Forelimb muscle (tissue), 1 donor: ENCODE measurements at places on chromosomes 2 and 18.
A peak's percentile ranks its signal among the peaks of the same experiment; 100 is the strongest.

DNA sequence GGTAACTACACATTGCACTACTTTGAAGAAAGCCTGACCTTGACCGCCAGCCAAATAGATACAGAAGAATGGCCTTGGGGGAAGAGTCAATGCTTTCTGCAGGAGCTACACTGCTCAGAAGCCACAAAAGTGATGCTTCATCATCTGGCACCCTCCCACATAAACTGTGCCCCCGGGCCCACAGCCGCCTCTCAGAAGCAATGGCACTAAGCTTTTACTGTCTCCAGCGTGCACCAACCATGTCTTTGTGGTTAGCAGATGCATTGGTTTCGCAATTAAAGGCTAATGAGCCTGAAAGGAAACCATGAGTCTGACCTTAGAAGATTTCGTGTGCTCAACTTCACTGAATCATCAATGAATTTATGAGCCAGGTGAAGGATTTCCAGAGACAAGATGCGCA lies 209.4 kb upstream of the TRIB2 start:
- DNase-seq, result no peak

GRCh38 chr18:8088626-8089025 lies 520.6 kb upstream of the RAB12 start:
- no peak for DNase-seq

- no peak for DNase-seq
Measured at GRCh38 chr2:12816379-12817306, 99.9 kb downstream of the TRIB2 start.

- no peak for DNase-seq
Measured at GRCh38 chr2:44813658-44814057, 127.8 kb upstream of the SIX3 start.

- DNase-seq, result peak; percentile 97
Measured at GRCh38 chr2:176526995-176527901, 258.0 kb downstream of the MTX2 start.

GRCh38 chr2:160157861-160158829 lies 41.9 kb downstream of the ITGB6 start:
- DNase-seq, result no peak

- DNase-seq, result no peak
Measured at GRCh38 chr2:237964578-237965404, 2.0 kb upstream of the UBE2F start.

- DNase-seq, result no peak
Measured at GRCh38 chr2:236008006-236008405, 160.2 kb downstream of the GBX2 start.

DNA sequence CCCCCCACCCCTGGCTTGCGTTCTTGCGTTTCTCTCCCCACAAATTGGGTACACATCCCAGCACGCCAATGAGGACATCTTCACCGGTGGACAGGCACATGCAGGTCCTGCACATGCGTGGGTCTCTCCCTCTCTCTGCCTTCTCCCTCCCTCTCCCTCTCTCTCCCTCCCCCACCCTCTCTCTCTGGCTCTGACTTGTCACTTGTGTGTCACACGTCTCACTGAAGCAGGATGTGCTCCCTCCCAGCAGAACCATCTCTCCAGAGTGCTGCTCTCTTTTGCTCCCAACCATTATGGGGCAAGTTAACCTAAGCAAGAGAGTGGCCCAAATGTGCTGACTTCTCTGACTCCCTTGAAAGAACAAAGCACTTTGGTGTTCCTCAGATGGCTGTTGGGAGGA lies 120.8 kb upstream of the CAB39 start:
- DNase-seq, result no peak

GRCh38 chr2:66684289-66684688 lies 249.4 kb downstream of the MEIS1 start:
- no peak for DNase-seq

DNA sequence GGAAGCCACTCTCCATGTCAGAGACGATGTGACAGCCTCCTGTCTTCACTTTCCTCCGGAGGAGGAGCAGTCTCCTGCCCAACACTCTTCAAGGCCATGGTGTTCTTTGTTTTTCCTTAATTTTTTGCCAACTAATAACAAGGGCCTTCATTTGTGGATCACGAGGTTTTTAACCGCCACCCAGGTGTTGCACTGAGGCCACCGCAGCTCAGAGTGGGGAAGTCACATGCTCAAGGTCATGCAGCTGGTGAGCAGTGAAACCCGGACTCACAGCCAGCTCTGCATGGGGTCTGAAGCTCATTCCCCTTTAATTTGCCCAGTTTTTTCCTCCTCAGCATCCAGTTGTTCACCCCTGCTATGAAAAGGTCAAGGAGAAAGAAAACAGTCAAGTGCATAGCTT lies 19.6 kb downstream of the ENOSF1 start:
- no peak for DNase-seq

DNA sequence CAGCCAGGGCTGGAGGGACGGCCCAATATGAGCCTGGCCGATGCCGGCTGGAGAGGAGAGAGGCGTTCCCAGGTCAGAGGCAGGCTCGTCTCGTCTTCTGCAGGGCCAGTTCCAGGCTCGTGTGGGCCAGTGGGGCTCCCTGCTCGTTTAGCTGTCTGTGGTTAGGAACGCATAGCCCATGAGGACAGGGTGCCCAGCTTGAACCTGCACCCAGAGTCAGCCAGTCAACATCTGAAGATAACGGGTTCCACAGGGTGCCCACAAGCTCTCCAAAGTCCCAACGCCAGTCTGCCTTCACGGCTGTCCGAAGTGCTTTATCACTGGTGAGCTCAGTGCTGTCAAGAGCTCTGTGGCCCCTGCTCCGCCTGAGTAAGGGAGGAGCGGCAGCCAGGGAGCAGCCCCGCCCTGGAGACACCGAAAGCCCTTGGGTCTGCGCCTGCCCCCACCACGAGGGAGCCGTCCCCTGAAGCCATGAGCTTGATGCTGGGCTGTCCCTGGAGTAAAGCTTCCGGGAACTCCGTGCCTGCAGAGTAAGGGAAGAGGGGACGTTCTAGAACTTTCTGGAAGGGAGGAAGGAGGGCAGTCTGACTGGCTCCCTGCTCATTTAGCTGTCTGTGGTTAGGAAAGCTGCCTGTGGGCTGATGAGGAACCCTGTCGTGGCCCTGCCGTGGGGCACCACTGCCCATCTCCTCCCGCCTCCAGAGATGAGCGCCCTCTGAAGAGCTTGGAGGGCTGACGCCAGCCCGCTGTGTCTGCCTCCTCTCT lies 2.7 kb upstream of the HSBP1L1 start:
- DNase-seq, result no peak

DNA sequence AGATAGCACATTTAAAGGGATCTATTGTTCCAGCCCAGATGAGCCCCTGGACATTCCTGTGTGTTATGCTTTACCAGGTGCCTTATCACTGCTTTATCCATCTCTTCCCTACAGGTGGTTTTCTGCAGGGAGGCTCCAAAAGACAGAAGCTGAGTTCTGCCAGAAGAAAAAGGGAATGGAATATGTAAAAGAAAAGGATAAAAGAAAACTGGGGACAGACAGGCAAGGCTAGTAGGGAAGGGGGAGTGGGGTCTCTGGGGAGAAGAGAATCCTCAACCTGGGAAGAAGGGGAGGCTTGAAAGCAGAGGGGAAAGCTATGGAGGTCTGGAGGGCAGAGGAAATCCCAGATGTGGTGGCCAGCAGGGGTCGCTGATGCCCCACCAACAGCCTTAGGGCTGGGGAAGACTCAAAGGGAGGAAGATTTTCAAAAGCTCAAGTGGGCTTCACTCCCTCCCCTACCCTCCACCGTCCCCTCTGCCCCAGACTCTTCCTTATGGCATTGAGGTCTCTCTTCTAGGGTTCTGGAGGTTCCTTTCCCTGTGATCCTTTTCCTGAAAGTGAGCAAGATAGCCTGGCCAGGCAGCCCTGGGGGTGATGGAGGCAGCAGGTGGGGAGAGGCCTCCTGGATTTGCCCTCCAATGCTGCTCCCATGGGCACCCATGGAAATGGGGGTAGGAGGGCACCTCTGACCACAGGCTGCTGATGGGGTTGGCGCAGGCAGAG lies 178.1 kb upstream of the PKDCC start:
- DNase-seq, result peak; percentile 41

- no peak for DNase-seq
Measured at GRCh38 chr18:75267643-75268363, 57.2 kb downstream of the TSHZ1 start.

GRCh38 chr2:230537531-230537976 lies 121.6 kb downstream of the SP100 start:
- no peak for DNase-seq

- no peak for DNase-seq
Measured at GRCh38 chr2:1884933-1885580, 140.7 kb upstream of the PXDN start.

DNA sequence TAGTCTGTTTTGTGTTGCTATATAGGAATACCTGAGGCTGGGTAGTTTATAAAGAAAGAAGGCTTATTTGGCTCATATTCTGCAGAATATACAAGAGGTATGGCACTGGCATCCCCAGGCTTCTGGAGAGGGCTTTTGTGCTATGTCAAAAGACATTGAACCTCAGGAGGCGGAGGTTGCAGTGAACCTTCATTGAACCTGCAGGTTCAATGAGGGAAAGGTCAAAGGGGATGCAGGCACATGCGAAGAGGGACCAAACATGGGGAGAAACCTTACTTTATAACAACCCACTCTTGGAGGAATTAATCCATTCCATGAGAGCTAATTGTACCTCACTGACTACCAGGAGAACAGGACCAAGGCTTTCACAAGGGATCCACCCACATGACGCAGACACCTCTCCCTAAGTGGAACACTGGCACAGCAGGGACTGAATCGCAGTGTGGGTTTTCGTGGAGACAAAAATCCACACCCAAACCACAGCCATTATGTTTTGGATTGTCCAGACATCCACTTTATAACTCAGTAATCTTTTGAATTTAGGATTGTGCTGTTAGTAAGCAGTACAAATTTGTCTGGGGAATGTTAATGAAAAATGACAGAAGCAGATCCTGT lies 4.1 kb upstream of the SERPINB8 start:
- DNase-seq, result no peak

DNA sequence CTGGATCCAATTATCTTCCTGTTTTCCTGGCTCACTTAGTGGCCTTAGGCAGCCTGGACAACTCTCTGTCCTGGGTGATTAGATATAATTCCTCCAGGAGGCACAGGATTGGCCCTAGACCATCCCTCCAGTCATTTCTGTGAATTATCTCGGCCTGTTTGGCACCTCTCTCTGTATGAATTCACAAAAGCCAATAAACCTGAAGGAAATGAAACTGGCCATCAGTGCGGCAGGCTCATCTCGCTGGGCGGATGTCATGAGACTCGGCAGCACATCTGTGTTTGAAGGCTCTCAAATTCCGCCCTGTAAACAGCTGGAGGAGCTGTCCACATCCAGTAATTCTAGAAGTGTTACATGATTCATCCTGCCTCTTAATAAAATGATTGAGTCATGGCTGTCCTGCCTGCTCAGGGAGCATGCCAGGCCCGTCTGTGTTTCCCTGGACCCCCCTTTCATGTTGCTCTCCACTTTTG lies 38.6 kb downstream of the ACOXL start:
- peak; percentile 87 for DNase-seq

- DNase-seq, result no peak
Measured at GRCh38 chr18:55234366-55235093, 275.3 kb upstream of the CCDC68 start.

DNA sequence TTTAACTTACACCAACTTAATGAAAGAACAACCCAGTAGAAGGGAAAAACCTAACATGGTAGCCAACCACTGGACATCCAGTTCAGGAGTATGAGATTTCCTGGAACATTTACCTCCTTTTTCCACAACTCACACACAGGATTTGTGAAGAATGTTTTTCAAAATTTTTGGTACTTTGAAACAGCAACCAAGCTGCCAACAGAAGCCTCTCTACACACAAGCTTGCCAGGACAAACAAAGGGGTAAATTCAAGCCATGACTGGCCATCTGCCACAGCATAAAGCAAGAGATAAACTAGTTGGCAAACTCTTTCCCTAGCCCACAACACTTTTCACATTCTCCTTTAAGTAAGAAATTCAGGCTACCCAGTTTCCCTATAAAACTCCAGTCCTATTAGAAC lies 21.4 kb downstream of the MGAT4A start:
- no peak for DNase-seq

DNA sequence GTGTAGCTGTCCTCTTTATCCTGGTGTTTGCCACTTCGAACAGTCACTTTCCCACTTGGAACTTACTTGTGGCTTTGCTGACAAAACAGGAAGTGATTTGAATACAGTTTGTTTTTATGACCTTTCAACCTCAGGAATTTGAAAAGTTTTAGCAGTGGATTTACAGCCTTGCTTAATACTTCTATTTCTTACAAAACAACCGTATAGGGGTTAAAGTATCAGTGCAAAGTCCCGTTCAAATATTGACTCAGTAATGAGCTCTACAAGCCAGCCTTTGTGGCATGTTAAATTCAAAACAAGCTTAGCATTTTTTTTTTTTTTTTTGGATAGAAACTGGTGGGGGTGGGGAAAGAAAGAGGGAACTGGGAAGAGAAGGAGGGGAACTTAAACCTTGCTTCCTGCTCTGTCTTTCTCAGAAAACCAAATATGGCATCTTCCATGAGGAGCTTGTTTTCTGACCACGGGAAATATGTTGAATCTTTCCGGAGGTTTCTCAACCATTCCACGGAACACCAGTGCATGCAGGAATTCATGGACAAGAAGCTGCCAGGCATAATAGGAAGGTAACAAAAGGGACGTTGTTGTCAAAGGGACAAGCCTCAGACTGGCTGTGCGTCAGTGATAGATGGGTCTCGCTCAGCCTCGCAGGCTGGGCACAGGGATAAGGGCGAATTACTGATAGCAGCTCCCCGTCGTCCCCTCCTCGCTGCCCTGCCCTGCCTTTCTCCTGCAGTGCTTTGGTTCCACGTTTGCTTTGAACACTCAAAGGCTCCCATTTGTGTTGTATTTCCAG lies at the start of gene HNMT:
TSS of gene HNMT (plus strand) at position 408 of the 793 bp plus-strand sequence. CDS start at position 427, 19 bp downstream.
- DNase-seq, result no peak
